ENCODE measurements at places on chromosomes 11 and 22.

GRCh38 chr11:45141631-45142030, 4.8 kb upstream of the PRDM11 start:
- DNase-seq, result no peak

GRCh38 chr11:12777208-12777874, 103.1 kb downstream of the TEAD1 start:
- no peak for DNase-seq

GRCh38 chr22:36546092-36546804, 17.3 kb upstream of the EIF3D start:
- peak; percentile 44 for DNase-seq

GRCh38 chr22:22558972-22559603, at the start of gene PRAME:
PRAME (minus strand) TSS chr22:22559265; CDS start chr22:22556832, 2,433 bp downstream.
- DNase-seq, result peak; percentile 76

GRCh38 chr11:728901-729491, 18.3 kb upstream of the TALDO1 start:
- no peak for DNase-seq

GRCh38 chr11:79242616-79243015, 198.2 kb downstream of the TENM4 start:
- DNase-seq, result no peak

DNA sequence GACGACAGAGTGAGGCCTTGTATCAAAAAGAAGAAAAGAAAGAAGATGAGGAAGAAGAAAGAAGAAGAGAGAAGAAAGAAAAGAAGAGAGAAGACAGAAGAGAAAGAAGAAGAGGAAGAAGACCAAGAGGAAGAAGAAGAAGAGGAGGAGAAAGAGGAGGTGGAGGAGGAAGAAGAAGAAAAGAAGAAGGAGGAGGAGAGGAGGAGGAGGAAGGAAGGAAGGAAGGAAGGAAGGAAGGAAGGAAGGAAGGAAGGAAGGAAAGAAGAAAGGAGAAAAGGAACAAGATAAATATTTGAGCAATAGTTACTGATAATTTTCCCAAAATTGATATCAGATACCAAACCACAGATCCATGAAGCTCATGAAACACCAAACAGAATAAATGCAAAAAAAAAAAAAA, 169.7 kb upstream of the TMEM45B start:
- no peak for DNase-seq

- DNase-seq, result no peak
Measured at GRCh38 chr11:64118876-64119665, 46.8 kb downstream of the MACROD1 start.

GRCh38 chr22:35923026-35923425, 105.6 kb downstream of the RBFOX2 start:
- DNase-seq, result no peak

GRCh38 chr11:41989823-41990380, 530.5 kb upstream of the LRRC4C start:
- DNase-seq, result no peak

DNA sequence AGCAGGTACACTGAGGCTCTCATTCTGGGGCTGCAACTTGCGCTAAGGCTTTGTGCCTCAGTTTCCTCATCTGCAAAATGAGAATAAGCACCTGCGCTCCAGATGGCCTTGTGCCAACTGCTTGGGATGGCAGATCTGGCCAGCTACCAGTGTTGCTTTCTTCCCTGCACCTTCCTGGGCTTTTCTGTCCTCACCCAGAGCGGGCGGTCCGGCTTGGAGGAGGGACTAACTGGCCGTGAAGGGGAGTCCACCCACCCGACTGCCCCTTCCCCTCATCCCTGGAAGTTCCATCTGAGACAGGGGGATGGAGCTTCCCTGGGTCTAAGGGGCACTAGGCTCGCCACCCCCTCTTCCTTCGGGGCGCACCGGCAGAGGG, 3.5 kb downstream of the SLC16A8 start:
- DNase-seq, result no peak

DNA sequence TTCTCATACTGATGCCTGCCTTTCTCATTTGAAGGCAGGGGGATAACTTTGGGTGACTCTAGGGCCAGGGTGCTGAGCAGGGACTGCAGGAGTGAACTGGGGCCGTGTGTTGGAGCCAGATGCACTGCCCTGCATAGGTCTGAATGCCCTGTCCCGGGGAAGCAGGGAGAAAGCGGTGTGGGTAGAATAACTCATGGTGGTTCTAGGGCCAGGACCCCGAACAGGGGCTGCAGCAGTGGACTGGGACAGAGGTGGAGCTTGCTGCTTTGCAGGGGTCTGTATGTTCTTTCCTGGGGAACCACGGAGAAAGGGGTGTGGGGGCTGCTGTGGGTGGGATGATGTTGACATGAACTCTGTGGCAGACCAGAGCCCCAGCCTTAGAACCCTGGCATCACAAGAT, 52.9 kb downstream of the GAB4 start:
- DNase-seq, result no peak

- no peak for DNase-seq
Measured at GRCh38 chr11:71198141-71198822, 54.1 kb downstream of the SHANK2 start.

GRCh38 chr11:114163830-114164401, 104.4 kb downstream of the ZBTB16 start:
- no peak for DNase-seq

- no peak for DNase-seq
Measured at GRCh38 chr11:6572215-6572614, 31.2 kb downstream of the RRP8 start.

DNA sequence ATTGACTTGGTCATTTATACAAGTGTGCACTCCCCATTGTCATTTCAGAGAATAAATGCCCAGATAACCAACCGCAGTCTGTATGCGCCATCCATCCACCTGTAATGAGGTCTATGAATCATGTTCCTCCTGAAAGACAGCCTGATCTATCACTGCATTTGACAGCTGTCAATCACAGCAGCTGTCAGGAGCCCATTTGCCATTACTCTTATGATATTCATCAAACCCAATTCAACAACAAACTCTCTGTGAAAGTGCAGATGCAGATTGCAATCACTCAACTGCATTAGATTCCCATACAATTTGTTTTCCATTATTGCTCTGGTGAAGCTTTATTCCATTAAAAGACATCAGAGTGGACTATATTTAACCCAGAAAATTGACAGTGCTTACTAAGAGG, 586.9 kb upstream of the KIRREL3 start:
- DNase-seq, result no peak

DNA sequence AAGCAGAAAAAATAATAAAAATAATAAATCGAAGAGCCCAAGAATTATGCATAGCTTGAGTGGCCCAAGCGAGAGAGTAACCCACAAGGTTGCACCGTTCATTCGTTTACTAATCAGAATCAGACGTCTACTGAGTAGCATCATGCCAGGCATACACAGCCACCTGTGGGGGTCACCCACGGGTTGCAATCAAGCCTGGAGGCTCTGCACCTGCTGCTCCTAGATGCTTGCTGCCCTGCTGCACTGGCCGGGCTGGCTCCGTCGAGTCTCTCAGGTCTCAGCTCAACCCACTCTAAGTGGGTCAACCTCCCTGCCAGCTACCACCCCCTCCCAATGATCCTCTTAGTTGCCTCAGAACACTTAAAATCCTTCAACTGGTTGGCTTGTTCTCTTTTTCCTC, 2.0 kb upstream of the TESMIN start:
- no peak for DNase-seq

DNA sequence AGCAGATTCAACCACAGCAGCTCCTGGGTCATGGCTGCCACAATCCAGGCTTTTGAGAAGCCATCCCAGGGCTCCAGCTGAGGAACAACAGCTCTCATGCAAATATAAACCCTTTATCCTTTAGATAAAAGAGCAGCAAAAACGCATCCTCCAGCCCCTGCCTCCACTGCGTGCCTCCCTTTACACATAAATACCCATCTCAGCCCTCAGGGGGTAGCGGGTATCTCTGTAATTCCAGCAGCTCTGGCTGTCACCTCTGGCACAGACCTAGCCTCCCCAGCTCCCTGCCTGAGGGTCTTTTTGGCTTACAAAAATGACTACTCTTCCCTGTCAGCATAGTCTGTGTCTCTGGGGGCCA, 21.6 kb downstream of the LMO1 start:
- DNase-seq, result no peak

GRCh38 chr11:122981388-122982264, at the start of gene BSX:
BSX (minus strand) TSS chr11:122981834; CDS start chr11:122981671, 163 bp downstream.
- peak; percentile 35 for DNase-seq

DNA sequence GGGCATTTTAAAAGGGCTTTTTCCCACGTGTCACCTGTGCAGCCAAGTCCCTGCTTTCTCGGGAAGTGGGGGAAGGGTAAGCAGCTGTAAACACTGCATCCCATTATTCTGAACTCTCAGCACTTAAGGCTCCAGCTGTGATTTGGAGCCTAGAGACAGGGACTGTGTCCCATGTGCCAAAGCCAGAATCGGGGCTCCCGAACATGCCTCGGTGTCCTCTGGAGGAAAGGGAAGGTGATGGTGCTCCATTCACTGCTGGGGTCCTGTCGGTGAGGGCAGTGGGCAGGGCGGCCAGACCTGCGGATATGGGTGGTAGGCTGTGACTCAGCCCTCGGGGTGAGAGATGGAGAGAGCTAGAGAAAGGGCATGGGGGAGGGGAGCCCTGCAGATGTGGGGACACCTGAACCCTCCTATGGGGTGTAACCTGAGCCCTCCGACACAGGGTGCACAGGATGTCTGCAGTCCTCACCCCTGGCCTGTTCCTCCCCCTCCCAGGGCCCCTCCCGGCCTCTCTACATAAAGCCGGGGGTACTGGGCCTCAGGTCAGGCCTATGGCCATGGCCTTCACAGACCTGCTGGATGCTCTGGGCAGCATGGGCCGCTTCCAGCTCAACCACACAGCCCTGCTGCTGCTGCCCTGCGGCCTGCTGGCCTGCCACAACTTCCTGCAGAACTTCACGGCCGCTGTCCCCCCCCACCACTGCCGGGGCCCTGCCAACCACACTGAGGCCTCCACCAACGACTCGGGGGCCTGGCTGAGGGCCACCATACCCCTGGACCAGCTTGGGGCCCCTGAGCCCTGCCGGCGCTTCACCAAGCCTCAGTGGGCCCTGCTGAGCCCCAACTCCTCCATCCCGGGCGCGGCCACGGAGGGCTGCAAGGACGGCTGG, 31.8 kb downstream of the CAPN1 start:
- DNase-seq, result no peak

- DNase-seq, result no peak
Measured at GRCh38 chr11:125916683-125917347, 12.5 kb downstream of the DDX25 start.

GRCh38 chr11:64035576-64035975, at the start of gene FLRT1:
FLRT1 (plus strand) TSS chr11:64035931; CDS start chr11:64116268, 80,337 bp downstream.
- no peak for DNase-seq

GRCh38 chr22:17512960-17513359, 50.3 kb upstream of the SLC25A18 start:
- no peak for DNase-seq

GRCh38 chr11:1505480-1505879, 18.9 kb upstream of the MOB2 start:
- DNase-seq, result no peak

DNA sequence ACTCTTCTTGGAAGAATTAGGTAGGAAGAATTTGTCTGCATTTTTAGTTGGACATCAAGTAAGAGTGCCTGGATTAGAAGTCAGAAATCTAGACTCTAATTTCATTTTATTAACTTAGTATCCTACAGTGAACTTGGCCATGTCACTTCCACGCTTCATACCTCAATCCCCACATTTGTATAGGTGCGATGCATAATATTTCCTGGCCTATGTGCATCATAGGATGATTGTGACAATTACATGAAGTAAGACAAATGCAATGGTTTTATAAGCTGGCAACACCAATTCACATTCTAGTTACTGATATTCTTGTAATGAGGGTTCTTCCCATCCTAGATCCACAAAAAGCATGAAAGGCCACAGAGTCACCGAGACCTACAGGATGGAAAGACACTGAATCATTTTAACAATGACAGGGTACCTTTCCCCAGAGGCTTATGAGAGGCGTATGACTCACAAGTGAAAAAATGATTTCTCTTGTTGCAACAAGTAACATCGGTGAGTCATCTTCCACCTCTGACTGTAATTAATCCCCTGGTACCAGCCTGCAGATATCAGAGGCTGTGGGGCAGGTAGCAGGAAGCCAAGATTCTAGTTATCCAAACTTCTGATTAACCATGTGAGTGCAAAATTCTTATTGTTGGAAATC, 56.0 kb upstream of the OR5AK2 start:
- DNase-seq, result no peak

GRCh38 chr11:23308041-23308440, 447.8 kb upstream of the CCDC179 start:
- no peak for DNase-seq

- DNase-seq, result no peak
Measured at GRCh38 chr22:46008291-46008690, 31.3 kb upstream of the WNT7B start.

DNA sequence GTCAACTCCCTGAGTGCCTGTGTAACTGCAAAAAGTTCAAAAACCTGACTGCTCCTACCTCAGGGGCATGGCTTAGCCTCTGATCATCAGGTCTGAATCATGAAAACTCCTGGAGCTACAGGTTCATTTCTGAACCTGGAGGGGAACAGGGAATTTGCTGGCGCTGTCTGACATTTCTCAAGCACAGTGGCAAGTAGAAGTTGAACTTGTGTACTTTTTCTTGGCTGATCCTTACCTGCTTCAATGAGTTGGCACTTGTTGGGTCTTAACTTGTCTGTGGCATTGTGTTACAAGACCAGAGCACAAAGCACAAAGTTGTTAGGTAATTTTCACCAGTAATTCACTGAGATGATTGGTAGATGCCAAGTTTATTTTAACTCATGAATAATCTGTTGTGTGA, 3.3 kb downstream of the TMEM109 start:
- DNase-seq, result no peak

DNA sequence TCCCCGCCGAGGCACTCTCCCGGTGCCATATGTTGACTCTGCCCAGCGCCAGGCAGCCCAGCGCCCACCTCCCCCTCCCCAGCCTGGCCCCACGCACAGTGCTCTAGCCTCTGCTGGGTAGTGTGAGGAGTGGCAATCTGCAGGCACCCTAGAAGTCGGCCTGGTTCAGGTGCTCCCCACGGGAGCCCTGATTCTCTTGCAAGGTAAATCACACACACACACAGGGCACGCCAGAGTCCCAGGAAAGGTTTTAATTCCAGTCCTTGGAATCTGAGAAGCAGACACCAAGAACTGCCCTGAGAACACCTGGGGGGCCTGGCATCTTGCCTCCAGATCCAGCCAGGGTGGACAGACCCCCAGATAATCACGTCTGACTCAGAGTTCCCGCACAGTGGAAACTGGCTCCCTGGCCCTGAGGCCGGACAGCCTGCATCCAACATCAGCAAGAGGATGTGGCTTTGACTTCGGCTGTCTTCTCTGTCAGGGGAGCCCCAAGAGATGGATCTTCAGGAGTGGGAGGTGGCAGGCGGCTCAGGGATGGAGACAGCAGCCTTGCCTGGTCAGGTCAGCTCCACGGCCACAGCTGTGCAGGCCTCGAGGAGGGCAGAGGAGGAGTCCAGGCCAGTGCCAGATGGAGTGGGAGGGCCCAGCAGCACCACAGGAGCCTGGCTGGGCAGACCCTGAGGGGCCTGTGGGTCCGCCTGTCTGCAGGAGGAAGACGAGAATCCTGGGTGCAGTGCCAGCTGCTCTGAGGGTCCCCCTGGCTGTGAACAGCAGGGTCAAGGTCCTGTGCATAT, 1.1 kb upstream of the RIN1 start:
- DNase-seq, result no peak
